ENCODE measurements at places on chromosomes 4 and X. TPM values are rescaled to one million over a fixed set of nuclear protein-coding genes. Genes with fewer than 3 reads are reported as not detected.

DNA sequence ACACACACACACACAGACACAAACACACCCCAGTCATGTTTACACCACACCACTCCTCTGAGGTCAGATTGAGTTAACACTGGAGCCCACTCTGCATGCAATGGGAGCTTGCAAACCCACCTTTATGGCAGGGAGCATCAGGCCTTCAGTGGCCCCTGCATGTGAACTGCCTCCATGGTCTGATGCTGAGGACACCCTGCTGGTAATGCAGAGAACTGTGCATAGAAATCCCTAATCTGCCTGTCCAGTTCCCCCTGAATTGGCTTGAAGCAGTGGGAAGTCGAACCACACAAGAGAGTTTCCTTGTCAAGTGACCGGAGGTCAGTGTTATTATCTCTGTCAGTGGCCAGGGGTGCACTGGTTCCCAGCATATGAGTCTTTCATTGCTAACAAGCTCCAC, 59.8 kb downstream of the ANOS1 start:
- no peak for DNase-seq

- DNase-seq = peak; percentile 68
These were observed 1.5 kb upstream of the BCOR start for GRCh38 chrX:40099055-40099958.

DNA sequence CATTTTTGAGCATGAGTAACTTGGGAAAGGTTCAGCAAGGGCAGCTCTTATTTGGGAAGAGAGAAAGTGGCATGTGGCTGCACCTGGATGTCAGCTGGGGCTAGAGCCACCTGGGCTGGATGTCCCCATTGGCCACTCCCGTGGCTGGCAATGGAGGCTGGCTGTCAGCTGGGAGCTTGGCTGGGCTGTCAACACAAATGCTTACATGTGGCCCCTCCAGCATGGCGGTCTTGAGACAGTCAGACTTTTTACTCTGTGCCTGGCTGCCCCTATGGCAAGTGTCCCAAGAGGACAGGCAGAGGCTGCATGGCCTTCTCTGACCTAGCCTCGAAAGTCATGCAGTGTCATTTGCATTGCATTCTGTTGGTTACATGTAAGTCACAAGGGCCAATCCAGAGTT, 99.6 kb downstream of the FAM53A start:
- DNase-seq = no peak

DNA sequence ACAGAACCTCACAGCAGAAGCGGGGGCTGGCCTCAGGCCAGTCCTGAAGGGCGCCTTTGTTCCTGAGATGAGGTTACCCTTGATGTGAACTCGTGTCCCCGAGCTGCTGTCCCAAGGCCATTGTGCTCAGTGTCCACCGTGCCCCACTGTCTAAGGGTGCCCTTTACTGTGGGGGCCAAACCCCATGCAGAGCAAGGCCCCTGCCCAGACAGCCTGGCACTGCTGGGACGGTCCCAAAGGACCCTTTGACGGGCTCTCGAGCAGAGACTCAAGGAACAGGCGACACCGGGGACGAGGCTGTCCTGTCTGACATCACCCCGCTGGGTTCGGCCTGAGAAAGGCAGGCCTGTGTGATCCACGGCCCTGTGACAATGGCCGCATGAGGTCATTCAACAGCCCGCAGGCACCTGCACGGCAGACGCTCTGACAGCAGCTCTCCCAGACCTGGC, 100.6 kb downstream of the ABLIM2 start:
- DNase-seq = no peak

- DNase-seq = no peak
These were observed 377.4 kb downstream of the SMARCA1 start for GRCh38 chrX:129145840-129146272.

- DNase-seq = no peak
These were observed 279.4 kb downstream of the FAT4 start for GRCh38 chr4:125594056-125594602.

The XK gene
- total RNA-seq = 1.3 TPM

The ANXA10 gene
- total RNA-seq = not detected

The NOX1 gene
- total RNA-seq = not detected

The PDGFC gene
- total RNA-seq = 28.4 TPM

- DNase-seq = no peak
These were observed 6.9 kb downstream of the SLC39A8 start for GRCh38 chr4:102338405-102338804.

The KLHL4 gene
- 1.4 TPM for total RNA-seq

DNA sequence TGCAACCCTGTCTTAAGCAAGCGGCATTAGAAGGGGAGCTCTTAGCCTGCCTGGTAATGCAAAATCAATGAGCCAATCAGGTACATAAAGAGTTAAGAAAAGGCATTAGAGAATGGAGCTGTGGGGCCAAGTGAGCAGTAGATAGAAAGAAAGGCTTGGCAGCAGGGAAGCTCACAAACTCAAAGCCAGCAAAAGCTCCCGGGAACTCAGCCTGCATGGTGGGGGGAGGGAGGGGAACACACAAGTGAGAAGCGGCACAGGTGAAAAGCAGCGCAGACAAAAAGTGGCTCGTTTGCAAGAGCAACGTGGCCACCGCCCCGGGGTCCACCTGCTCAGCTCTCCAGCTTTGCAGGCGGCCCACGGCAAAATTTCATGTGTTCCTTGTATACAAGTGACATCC, 818.5 kb downstream of the FAM133A start:
- DNase-seq = no peak

DNA sequence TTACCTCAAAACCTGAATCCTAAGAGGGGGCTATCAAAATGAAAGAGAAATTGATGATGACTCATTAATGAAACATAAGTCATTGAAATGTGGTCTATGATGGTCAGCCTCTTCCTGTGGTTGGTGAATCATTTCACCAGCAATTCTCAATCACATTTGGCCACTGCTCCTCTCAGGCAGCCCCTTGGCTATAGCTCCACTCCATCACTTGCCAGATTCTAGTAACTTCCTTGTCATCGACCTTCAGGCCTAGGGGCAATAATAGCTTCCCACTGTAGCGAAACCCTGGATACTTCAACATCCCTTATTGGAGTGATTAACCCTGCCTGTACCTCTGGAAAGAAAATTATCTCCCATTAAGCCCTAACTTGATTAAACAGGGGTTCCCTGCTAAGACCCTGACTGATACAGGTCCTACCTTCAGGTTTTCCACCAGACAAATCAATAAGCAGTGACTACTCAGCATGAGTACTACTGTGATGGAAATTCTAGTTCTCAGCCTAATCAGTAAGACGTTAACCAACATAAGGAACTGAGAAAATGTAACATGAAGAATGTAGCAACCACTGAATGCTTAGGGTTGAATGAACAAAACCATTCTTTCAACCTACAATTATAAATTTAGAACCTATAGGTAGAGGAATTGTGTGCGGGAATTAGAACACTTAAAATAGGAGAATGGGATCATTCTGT, 30.4 kb downstream of the ADH7 start:
- DNase-seq = peak; percentile 65

The DUSP21 gene
- not detected for total RNA-seq

The CLDN34 gene
- not detected for total RNA-seq

- no peak for DNase-seq
These were observed 198.7 kb upstream of the NDST3 start for GRCh38 chr4:117835566-117835965.

The GIMD1 gene
- not detected for total RNA-seq

The KDR gene
- total RNA-seq = not detected

- DNase-seq = no peak
These were observed 2.1 kb downstream of the GSTCD start for GRCh38 chr4:105710678-105711077.

GRCh38 chr4:141713185-141713584, 76.8 kb downstream of the IL15 start:
- DNase-seq = no peak

- no peak for DNase-seq
These were observed 502.1 kb upstream of the IGFBP7 start for GRCh38 chr4:57612279-57612678.

- DNase-seq = peak; percentile 41
These were observed 101.6 kb upstream of the JADE1 start for GRCh38 chr4:128707864-128708263.

GRCh38 chrX:45758738-45759397, 558.2 kb upstream of the DIPK2B start:
- no peak for DNase-seq

The DRD5 gene
- total RNA-seq = not detected

- DNase-seq = no peak
These were observed 111.2 kb upstream of the ZNF827 start for GRCh38 chr4:146049802-146050201.

DNA sequence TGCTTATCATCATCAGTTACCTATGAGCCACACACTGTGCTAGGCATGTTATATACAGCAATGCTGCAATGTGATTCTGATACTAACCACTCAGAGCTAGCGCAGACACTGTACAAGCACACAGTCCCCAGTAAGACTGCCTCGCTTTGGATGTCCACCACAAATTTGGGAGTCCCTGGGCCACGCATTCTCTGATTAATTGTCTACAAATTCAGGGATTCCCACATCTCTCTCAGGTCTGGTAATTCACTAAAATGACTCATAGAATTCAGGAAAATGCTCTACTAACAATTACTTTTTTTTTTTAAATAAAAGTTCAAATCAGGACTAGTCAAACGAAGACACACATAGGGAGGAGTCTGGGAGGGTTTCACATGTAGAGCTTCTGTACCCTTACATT, 652.1 kb upstream of the AADAT start:
- no peak for DNase-seq

DNA sequence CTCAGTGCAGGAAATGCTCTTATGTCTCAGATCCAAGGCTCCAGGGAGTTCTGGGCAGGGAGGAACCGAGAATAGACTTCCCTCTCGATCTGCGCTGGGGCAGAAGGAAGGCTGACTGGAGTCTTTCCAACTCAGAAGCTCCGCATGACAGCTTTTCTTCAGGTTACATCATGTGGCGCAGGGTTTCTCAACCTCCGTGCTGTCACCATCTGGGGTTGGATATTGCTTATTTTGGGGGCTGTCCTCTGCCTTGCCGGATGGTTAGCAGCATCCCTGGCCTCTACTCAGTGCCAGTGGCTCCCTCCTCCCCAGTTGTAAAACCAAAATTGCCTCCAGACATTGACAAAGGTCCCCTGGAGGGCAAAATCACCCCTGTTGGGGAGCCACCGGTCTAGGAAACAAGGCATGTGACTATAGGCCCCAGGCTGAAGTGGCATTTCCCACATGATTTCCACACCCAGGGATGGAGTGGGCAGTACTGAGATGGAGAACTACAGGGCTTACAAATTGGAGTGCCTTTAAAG, 21.4 kb downstream of the REELD1 start:
- no peak for DNase-seq

The GPR173 gene
- 0.63 TPM for total RNA-seq

DNA sequence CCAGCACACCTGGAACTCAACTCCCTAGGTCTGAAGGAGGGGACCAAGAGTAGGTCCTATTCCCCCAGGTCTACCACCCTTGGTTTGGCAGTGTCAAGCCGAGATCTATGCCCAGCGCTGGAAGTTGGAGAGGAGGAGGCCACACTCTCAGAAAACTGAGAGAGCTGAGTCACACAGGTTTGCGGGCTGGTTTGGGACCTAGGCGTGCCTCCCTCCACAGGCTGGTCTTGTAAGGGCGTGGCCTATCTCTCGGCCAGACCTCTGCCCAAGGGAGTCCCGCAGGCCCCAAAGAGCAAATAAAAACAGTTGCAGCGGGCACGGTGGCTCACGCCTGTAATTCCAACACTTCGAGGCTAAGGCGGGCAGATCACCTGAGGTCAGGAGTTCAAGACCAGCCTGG, 52.9 kb upstream of the INTU start:
- DNase-seq = no peak

DNA sequence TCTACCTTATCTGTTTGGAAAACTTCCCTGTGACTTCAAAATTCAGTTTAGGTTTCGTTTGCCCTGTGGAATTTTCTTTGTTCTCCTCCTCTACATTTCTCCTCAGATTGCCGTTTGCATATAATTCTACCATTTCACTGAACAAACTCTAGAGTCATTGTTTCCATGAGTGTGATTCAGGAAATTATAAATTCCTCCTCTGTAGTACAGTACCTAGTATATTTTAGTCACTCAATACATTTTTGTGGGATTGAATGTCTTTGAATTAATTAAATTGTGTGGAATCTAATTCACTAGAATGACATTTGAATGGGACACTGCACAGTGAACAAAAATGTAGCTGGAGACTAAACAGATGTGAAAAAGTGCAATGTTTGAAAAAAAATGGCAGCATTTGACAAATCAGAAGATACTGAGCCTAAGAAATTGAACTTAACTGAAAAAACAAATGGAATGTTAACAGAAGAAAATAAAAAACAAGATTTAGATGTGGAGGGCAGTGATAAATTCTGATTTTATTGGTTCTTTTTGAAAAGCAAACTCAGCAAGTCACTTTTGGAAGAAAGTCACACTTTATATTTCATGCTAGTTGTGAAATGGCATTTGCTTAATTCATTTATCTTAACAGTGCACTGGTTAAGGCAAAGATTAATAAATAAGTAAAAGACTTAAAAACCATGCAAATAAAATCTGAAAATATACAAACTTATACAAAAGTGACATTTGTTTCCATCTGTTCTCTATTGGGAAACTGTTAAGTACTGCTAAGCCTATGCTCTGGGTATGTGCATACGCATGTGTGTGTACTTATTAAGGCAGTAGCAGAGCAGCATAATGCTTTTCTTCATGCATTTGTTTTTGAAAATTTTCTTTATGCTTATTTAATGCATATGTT, 512.3 kb downstream of the FAT4 start:
- no peak for DNase-seq

GRCh38 chrX:39900777-39901170, 197.0 kb downstream of the BCOR start:
- no peak for DNase-seq

DNA sequence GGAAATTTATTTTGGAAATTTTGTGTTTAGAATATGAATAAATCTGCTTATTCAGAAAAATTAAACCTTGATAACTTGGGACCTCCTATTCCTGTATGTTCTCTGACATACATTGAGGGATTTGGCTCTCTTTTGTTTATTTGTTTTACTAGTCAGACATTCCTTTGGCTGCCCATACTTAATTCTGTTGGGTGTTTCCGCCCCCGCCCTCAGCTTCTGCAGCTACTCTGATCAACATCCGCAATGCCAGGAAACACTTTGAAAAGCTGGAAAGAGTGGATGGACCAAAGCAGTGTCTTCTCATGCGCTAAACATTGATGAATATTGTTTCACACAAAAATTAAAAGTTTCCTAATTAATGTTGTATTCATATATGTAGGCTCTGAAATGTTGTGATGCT, 40.5 kb downstream of the RRAGB start:
- peak; percentile 26 for DNase-seq

The CYLC1 gene
- not detected for total RNA-seq

GRCh38 chrX:2610246-2611170, 80.6 kb upstream of the CD99 start:
- DNase-seq = no peak

GRCh38 chr4:142846729-142847596, 862 bp upstream of the INPP4B start:
- DNase-seq = no peak

- DNase-seq = no peak
These were observed 277.9 kb downstream of the ADGRA3 start for GRCh38 chr4:22237846-22238494.

All from MG63 (cell line).